ENCODE measurements at places on chromosomes 5 and 9.

GRCh38 chr9:75593920-75594319, 296.6 kb upstream of the PCSK5 start:
- DNase-seq: no peak

DNA sequence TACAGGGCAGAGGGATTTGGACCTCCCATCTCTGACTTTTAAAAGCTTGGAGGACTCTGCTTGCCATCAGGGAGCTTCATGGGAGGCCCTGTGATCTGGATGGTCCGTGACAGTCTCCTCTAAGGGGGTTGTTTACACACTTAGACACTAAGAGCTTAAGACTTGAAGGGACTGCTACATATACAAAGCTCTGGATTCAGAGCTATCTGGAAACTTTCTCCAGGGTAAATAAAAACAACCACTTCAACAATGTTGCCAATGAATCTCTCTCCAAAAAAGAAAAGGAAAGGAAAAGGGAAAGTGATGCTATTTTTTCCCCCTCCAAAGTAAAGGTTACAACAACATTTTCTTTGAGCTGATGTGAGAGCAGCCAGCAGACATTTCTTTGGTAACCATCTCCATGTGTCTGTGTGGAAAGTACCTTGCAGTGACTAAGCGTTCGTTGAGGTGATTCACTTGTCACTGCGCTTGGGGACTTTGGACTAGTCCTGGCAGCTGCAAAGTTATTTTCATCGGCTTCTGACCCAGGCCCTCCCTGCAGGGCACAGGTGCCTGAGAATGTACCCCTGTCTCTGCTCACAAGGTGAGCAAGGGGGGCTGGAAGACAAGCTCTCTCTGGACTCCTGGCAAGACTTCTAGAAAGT, 262.1 kb upstream of the KLF4 start:
- no peak for DNase-seq

- no peak for DNase-seq
These were observed 1.5 kb downstream of the ARPC5L start for GRCh38 chr9:124863371-124863871.

DNA sequence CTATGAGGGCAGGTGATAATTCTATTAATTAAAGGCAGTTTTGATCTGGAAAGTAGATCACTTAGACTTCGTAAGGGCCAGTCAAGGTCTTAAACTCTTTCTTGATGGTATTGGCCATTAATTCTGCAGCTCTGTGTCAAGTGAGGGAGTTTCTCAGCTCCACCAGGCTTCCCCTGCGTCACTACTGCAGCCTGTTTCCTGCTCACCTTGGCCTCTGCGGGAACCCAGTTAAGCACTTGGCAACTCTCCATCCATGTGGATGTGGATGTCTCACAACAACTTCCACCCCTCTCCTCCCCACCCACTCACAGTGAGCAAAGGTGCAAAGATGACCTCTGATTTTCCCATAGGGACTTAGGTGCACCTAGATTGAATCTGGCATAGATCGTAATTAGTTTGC, 191.6 kb downstream of the PLK2 start:
- DNase-seq: no peak

GRCh38 chr9:70525519-70525918, 111.1 kb upstream of the KLF9 start:
- DNase-seq: no peak
